ENCODE measurements at places on chromosomes 2 and 18.

- no peak for DNase-seq
These were observed 166.5 kb downstream of the SEPTIN10 start for GRCh38 chr2:109447251-109447661.

GRCh38 chr2:168543037-168543436 is 87.0 kb downstream of the CERS6 start:
- DNase-seq = no peak

DNA sequence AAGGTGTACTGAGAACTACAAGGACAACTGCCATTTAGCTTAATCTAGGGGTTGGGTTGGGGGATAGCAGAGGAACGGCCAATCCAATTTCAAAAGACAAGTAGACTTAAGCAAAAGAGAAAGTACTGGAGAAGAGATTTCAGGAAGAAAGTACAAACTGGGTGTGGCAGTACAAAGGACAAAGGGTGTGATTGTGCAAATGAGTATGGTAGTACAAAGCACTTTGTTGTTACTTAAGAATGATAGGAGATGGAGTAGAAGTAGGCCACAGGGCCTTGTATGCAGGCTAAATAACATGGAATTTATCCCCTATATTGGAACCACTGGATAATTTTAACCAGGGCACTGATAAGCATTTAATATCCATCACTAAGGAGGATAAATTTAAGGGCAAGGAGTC is 4.7 kb upstream of the ORC2 start:
- DNase-seq = no peak

DNA sequence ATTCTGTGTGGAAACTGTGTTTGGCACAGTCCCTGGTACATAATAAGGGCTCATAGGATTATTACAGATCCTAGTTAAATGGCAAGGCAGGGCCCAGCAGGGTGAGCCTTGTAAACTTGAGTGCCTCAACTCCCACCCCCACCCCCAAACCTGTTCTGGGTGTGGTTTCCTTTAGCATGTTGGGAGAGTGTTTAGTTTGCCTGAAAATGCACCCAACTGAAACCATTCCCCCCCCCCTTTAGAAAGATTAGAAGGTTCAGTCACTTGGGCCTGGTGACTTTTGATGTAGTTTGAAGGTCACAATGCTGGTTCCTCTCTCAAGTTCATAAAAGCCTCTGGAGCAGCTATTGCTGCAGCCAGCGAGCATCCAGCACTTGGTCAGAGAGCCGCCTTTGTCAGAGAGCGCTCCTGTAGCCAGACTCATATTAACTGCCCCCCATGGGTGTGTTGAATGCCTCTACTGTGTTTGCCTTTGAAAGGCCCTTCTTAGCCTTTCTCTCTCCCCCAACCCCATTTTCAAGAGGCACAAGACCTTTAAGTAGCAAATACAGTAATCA is 113.7 kb downstream of the SPTBN1 start:
- no peak for DNase-seq

GRCh38 chr18:7953095-7953958 is 386.2 kb downstream of the PTPRM start:
- DNase-seq = no peak

DNA sequence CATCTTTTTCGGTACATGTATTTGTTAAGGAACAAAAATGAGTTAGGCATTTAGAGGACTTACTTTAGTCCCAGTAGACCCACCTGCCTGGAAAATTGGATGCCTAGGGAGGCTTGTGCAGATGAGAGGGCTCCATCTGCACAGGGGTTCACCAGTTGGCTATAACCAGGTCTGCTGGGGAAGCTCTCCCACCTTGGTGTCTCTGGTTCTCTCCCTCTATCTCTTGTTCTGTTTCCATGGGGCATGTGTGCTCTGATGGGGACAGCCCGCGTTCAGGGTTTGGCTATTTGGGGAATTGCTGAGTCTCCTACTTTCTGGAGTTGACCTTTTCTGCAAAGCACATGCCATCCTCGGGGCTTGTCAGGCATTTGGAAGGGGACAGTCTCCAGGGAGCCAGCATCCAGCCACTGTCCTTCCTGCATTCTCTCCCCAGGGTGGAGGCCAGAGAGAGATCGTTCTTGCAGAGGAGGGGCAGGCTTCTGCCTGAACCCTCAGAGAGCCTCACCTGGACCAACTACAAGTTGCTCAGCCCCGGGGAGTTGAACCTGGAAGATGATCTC is 157.3 kb downstream of the KLHL29 start:
- no peak for DNase-seq

- DNase-seq = no peak
These were observed 445.7 kb upstream of the FANCL start for GRCh38 chr2:58686776-58687175.

DNA sequence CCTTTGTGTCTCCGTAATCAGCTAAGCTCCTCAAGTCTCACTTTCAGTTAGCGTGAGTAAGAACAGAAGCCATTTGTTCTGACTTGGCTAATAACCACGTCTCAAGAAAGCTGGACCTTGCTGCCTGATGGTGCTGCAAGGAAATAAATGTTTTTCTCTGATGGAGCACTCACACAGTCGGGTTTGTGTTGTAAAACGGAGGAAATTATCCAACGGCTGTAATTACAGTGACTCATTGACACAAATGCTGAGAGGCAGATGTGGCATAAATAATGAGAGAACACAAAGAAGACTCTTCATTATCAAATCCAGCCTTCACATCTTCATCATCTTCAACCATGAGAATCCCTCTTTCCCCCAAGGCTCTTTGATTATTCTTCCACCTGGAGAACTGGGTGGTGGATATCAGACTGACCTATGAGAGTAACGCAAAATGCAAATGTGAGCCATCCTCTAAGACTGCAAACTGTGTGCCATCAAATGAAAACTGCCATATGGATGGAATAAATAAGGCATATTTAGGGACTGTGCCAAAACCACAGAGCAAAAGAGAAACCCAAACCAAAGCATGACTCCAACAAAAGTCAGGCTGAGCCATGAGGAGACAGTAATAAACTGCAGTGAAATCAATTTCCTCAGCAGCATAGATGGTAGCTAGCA is 252.6 kb downstream of the RND3 start:
- no peak for DNase-seq

DNA sequence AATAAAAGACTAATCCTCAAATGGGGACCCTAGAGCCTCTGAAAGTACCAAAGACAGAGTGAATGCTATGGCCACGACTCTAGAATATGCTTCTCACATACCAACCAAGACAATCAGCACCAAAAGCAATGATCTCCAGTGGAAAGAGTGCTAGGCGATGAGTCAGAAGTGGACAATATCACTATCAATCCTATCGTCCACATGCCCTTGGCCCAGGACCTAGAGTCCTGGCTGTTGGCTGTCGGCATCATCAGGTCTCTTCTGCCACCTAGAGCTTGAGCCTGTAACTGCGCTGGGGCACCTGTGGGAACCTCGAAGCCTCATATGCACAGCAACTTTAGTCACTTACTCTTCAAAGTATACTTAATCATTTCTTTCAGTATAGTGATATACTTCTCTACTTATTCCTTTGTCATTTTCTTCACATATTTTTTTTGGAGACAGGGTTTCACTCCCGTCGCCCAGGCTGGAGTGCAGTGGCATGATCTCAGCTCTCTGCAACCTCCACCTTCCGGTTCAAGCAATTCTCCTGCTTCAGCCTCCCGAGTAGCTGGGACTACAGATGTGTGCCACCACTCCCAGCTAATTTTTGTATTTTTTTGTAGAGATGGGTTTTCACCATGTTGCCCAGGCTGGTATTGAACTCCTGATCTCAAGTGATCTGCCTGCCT is 29.7 kb downstream of the NOL10 start:
- DNase-seq = no peak

DNA sequence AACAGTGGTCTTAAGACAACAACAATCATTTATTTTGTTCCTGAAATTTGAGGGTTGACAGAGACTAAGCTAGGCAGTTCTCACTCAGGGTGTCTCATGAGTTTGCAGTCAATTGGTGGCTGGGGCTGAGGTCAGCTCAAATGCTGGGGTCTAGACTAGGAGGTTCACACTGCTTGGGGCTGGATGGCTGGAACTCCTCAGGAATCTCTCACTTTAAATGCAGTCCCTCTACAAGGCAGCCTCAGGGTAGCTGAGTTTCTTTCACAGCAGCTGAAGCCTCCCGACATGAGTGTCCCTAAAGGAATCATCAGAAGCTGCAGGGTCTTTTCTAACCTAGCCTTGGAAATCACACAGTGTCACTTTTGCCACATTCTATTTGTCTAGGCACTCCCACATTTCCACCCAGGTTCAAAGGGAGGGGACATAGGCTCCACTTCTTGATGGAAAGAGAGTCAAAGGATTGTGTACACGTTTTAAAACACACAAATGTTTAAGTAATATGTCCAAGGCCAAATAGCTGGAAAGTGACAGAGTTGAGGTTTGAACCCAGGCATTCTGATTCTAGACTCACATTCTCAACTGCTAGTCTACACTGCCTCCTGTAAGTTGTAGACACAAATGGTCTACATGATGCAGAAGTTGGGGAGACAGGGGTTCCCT is 133.8 kb downstream of the ZFP36L2 start:
- no peak for DNase-seq

DNA sequence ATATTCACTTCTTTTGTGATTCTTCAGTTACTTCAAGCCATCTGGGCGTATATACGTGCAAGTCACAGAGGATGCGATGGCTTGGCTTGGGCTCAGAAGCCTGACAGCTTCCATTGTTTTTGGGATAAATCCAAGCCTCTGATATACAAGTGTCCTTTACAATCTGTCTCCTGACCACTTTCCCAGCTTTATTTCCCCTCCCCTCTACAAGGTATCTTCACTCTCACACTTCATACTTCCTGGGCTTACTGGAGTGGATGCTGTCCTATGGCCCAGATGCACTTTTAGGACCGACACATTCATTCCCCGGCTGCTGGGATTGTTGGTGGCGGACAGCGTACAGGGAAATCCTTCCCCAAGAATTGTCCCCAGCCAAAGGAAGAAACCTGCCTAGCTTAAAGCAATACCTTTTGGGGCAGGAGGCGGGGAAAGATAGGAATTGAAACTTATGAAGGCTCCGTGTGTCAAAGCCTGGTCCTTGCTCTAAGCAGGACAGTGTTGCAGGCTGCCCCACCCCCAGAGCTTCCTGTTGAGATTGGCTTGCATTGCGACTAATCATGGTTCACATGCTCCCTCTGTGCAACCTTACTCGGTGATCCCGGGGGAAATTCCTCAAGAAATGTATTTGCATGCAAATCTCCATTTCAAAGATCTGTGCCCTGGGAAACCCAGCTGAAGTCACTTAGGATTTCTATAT is 802.9 kb upstream of the ID2 start:
- no peak for DNase-seq

DNA sequence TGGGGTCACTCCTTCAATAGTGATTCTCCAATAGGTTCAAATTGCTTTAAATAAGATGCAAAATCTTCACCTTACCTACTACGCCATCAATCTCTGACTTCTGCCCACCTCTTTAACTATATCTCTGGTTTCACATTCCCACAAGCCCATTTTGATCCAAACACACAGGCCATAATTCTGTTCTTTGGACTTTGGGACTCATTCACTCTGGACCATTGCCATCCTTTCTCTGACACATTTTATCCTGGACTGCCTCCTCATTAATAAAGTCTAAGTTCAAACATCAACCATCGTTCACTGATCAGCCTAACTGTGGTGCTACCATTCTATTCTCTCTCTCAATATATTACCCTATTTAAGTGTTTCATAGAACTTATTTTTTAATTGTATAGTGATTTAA is 332.2 kb downstream of the GALNT13 start:
- no peak for DNase-seq

DNA sequence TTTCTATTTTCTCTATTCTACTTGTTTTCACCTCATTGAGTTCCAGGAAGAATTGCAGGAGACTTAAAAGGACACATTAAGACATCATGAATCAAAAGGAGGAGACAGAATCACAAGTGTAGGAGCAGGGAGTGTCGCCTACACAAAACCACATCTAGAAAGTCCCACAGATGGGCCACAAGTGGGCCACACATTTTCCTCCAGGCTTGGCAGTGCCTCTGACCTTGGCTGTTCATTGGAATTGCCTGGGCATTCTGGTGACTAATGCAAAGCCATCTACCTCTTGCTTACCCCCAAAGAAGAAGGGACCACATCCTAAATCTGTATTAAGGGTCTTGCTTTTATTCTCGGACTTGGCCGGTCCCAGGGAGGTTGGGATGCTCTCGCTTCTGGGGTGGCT is 103.6 kb downstream of the KLHL29 start:
- no peak for DNase-seq

DNA sequence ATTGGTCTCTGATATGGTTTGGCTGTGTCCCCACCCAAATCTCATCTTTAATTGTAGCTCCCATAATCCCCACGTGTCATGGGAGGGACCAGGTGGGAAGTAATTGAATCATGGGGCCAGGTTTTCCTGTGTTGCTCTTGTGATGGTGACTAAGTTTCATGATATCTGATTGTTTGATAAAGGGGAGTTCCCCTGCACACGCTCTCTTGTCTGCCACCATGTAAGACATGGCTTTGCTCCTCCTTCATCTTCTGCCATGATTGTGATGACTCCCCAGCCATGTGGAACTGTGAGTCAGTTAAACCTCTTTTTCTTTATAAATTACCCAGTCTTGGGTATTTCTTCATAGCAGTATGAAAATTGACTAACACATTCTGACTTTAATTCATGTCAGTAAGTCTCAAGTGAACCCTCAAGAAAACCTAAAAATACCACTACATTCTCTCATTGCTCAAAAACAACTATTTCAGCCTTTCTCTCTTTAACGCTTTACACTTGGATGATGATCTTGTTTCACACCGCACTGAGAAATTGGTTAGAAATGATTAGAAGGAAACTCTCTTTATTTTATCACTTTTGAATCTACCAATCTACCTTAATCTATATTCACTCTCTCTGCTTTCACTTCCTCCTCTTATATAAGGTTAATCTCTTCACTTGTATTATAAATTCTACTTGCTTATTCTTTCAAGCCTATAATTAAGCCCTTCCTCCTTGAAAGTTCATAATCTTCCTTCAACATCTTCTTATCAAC is 110.1 kb downstream of the GALR1 start:
- no peak for DNase-seq

- DNase-seq = no peak
These were observed 172.7 kb upstream of the LRATD1 start for GRCh38 chr2:14459786-14460325.

- DNase-seq = no peak
These were observed 52.7 kb upstream of the NPAS2 start for GRCh38 chr2:100767224-100767653.

DNA sequence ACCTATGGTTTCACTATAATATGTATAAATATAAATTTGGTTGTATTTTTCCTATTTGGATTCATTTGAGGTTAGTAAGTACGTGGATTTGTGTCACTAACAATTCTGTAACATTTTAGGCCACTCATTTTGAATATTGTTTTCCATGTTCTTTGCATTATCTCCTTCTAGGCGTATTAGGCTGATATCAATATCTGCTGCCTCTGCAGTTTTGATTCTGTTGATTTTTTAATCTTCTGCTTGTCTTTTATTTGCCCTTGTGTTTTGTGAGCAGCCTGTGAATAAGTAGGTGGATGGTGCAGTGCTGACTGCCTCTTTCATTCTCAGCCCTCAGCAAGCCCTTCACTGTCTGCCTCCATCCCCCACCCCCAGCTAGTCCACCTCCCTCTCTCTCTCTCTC is 165.7 kb upstream of the BCL2L11 start:
- DNase-seq = no peak

- DNase-seq = no peak
These were observed 8.4 kb upstream of the LIMS2 start for GRCh38 chr2:127683757-127684156.

GRCh38 chr2:216426938-216427337 is 14.7 kb downstream of the SMARCAL1 start:
- no peak for DNase-seq
